ENCODE measurements at places on chromosomes 12 and 14.
A peak's percentile ranks its signal among the peaks of the same experiment; 100 is the strongest.

GRCh38 chr12:131896080-131896810 lies 1.8 kb downstream of the ULK1 start:
- DNase-seq: peak; percentile 65

DNA sequence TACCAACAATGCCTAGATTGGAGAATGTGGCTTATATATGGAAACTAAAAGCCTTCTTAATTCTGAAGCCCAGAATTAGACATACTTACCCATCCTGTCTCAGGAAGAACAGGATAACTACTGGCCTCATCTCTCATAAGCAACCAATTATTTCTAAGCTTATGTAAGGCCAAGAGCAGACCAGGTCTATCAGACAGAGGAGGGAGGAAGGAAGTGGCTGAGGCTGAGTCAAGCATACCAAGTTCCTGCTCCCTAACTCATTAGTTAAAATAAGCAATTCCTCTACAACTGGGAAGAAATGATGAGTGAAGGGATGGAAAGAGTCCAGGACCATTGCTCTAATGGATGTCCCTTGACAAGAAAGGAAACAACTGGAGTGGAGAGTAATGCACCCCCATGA lies 27.0 kb upstream of the INSM2 start:
- DNase-seq: no peak

DNA sequence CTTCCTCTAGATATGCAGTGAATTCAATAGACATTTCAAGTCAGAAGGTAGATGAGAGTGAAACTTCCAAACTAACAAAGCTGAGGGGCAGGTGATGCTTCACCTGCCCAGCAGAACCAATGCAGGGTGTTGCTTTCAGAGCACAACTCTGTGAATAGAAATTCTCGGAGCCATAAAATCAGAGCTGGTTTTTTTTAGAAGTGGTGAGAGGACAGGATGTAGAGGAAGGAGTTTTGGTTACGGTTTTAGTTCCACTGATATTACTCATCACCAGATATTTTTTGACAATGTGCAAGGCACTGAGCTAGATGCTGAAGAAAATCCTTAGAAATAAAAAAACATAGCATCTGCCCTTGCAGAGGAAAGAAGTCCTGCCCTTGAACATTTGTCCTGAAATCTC lies 62.2 kb downstream of the BMP4 start:
- no peak for DNase-seq

DNA sequence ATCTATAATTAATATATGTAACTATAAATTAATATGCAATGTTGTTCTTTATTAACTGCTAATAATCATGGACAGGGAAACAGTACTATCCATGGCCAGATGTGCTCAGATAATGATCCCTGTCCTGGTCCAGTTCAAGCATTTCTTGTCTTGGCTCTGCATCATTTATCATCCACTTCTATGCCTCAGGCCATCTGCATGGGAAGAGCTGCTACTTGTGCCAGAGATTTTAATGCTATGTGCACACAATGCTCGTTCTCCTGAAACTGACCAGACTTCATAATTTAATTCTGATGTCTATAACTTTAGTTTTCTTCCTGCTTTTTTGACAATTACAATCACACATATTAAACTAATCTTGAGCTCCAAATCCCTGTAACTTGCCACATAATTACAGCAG lies 11.2 kb upstream of the TMX1 start:
- DNase-seq: no peak

- DNase-seq: no peak
These were observed 398.8 kb downstream of the PRKD1 start for GRCh38 chr14:29528889-29529288.

DNA sequence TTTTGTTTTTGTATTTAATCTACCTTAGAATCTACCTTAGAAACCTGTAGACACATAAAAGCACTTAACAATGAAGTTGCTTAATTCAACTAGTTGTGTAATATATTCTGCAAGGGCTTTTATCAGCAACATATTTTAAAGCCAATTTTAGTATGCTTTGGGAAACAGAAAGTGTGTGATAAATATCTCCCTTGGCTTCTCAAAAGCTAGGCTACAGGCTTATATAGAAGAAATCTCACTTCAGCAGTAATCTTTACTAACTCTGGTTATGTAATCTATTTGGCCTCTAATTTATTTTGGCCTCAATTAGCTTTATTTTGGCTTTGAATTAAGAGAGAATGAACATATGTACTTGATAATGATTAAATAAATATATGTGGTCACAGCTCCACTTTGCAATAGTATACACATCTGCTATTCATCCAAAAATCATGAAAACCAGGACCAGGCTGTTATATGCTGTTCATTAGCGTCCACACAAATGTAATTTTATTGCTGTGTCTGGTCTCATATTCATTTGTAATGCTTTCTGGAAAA lies 37.2 kb downstream of the LRP6 start:
- no peak for DNase-seq

- no peak for DNase-seq
These were observed 3.1 kb downstream of the DDIT3 start for GRCh38 chr12:57517187-57517586.

DNA sequence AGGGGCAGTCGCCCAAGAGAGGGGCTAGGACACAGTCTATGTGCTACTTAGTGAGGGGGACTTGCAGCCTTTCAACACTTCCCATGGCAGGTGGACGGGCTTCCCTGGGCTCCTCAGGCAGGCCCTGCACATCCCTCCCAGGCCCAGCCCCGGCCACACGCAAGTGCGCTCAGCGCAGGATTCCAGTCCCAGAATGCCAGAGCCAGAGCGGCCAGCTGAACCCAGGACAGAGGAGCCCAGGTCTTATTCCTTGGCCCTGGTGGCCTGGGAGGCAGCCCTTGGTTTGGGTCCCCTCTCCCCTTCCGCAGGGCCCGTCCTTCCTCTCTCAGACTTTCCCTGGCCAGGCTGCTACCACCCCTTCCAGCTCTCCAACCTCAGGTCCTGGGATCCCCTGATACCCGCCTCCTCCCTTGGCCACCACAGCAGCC lies 12.0 kb downstream of the DLK1 start:
- DNase-seq: no peak

DNA sequence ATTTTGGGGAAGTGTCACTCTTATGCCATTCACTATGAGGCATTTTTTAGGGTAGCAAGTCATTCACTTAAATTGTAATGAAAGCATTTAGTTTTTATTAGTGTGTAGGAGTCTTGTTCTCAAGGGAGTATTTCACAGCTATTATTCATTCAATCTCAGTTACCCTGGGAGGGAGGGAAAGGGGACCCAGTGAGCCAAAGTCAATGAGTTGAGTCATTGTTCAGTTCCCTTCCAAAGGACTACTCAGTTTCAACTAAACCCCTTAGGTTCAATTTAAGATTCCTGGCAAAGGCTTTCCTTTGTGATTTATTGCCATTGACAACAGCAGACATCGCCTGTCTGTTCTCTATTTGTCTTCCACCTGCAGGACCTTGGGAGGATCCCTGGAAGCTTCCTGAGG lies 29.3 kb upstream of the RASSF8 start:
- DNase-seq: no peak

GRCh38 chr12:3455312-3455711 lies 35.7 kb upstream of the PRMT8 start:
- no peak for DNase-seq

GRCh38 chr14:61277232-61277631 lies 3.9 kb downstream of the TMEM30B start:
- no peak for DNase-seq
